Progenitor cell of endocrine pancreas (in vitro differentiated cells): ENCODE measurements at places on chromosomes 2 and 18. TPM values are rescaled to one million over a fixed set of nuclear protein-coding genes. Genes with fewer than 3 reads are reported as not detected.

FOXD4L1 gene
- total RNA-seq = 0.20 and 0.48 TPM in 2 replicates

GALR1 gene
- 2.9 and 4.0 TPM in 2 replicates for total RNA-seq

TTL gene
- total RNA-seq = 35.9 and 37.0 TPM in 2 replicates

DNA sequence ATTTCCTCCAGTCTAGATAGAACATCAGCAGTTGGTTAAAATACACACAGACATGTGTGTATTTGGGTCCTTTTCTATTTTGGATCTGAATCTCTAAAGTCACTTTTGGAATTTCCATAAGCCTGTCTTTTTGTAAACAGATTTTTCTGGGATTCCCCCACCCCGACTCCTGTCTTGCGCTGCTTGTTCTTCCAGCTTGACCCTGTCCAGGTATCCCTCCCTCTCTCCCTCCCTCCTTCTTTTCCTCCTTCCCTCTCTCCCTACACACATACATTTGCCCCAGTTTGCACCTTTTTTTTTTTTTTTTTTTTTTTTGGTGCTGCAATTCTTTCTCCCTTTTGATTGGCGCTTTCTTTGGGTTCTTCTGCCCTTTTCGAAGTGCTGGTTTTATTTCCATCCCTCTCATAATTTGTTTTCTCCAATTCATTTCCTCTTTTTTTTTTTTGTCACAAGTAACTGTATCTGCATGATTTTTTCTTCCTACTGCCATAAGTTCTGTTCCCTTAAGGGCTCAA is 114.8 kb upstream of the SERTAD2 start:
- peaks cover 21% of the 10 kb centered on the region for H3K4me1 ChIP-seq
- H3K4me3 ChIP-seq = peak overlapping the region; percentile 85
- peak overlapping the region; percentile 83 for H3K27ac ChIP-seq
- H3K36me3 ChIP-seq = no peaks in the 10 kb centered on the region

DNA sequence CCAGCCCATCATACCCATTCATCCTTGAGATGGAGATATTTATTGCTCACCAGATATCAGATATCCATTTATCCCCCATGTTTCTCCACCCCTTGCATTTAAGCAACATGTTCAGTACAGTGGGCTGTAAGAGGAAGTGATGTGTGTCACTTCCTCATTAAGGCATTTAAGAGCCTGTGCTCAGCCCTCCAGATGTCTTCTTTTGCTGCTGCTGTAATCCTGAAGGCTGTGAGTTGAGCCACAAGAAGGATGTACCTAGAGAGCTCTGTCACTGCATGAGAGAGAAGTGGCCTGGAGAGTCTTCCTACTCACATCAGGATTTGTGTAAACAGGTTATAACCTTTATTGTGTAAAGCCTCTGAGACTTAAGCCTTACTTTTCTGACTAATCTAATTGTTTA is 151.8 kb upstream of the UNC80 start:
- H3K36me3 ChIP-seq = no peaks in the 10 kb centered on the region
- no peaks in the 10 kb centered on the region for H3K4me1 ChIP-seq
- H3K4me3 ChIP-seq = no peak overlapping the region

DNA sequence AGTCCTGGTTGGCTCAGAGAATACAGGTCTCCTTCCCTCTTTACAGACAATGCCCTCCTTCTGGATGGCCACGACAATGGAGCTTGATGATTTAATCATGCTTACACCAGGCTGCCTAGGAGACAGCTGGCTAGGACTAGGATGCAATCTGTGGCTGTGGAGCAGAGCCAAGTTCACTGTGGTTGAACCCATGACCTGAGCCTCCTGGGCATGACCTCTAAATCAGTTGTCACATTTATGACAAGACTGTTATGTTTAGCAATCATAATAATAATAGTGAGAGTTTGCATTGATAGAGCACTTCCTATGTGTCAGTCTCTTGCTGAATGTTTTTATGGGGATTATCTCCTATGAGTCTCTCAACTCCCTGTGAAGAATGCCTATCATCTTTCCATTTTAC is 244.1 kb downstream of the ICOS start:
- no peak for DNase-seq
- H3K4me3 ChIP-seq = no peak overlapping the region
- peaks cover 3% of the 10 kb centered on the region for H3K27me3 ChIP-seq
- H3K27ac ChIP-seq = no peak overlapping the region
- H3K36me3 ChIP-seq = no peaks in the 10 kb centered on the region
